ENCODE measurements at places on chromosomes 16 and 17.

GRCh38 chr16:78363843-78364555 lies 264.5 kb downstream of the WWOX start:
- no peak for DNase-seq

GRCh38 chr17:28714281-28714680 lies 2.6 kb upstream of the PROCA1 start:
- DNase-seq, result no peak

GRCh38 chr16:65964752-65965151 lies 401.7 kb upstream of the CDH5 start:
- DNase-seq, result no peak

GRCh38 chr17:79969906-79970305 lies 65.8 kb downstream of the TBC1D16 start:
- DNase-seq, result no peak
